ENCODE measurements at places on chromosomes 11 and 22. TPM values are rescaled to one million over a fixed set of nuclear protein-coding genes. Genes with fewer than 3 reads are reported as not detected.

DEFB108B gene
- 0.27 TPM for polyA plus RNA-seq

HBB gene
- polyA plus RNA-seq, result 148 TPM

TRIM22 gene
- 11.8 TPM for polyA plus RNA-seq

PATE2 gene
- polyA plus RNA-seq, result 0.23 TPM

JOSD1 gene
- polyA plus RNA-seq, result 35.4 TPM
